ENCODE measurements at places on chromosomes 12 and 14.

GRCh38 chr14:20489093-20489994 is 16.0 kb upstream of the RNASE10 start:
- no peak for DNase-seq

DNA sequence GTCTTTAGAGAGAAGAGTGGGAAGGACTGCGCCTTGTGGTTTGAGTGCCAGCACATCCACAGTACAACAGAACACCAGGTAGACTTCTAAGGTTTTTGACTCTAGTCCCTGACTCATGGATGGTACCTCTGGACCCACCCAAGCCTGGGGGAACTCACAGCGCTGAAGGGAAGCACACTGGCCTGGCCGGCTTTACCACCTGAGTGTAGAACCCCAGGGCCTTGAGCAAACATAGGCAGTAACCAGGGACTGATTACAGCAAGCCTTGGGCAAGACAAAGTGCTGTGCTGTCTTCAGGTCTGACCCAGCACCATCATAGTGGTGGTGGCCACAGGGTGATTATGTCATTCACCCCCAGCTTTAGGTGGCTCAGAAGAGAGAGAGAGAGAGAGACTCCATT is 17.2 kb downstream of the EML5 start:
- no peak for DNase-seq

- no peak for DNase-seq
These were observed 8.6 kb downstream of the GIT2 start for GRCh38 chr12:109987615-109988014.

DNA sequence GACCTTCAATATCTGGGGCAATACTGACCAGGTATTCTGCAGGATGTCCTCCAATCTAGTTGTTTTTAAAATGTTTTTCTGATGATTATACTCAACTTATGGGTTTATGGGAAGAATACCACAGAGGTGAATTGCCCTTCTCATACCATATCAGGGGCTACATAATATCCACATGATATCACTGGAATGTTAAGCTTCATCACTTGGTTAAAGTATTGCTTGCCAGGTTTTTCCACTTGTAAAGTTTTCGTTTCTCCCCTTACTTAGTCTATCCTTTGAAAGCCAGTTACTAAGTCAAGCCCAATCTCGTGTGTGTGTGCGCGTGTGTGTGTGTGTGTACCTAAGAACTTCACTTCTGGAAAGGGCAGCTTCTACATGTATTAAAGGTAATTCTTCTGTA is 980.9 kb upstream of the FBXO33 start:
- no peak for DNase-seq

DNA sequence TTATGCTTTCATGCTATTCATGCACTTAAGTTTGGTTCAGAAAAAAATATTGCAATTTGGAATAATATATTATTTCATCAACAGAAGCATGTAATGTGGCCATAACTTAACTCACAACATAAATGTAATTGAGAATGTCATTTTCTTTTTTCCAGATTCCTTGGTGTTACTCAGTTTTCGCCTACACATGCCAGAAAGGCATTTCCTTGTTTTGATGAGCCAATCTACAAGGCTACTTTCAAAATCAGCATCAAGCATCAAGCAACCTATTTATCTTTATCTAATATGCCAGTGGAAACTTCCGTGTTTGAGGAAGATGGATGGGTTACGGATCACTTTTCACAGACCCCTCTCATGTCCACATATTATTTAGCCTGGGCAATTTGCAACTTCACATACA is 14.4 kb downstream of the TRHDE start:
- no peak for DNase-seq

- no peak for DNase-seq
These were observed 165.7 kb downstream of the CAND1 start for GRCh38 chr12:67434671-67435370.

DNA sequence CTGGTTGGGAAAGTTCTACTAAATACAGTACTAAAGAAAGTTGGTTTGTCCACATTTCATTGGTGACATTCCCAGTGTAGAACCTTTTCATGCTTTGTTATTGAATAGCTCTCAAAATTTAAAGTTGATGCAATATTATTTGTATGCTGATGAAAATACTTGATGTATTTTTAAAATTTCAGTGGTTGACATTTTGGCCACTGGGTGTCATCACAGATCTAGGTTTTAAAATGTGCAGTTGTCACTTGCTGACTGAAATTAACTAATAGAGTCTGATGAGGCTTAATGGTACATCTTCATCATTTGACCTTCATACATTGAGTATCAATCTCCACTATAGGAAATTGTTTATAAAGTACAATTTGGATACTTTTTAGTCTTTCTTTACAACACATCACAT is 37.1 kb downstream of the CMAS start:
- peak; percentile 45 for DNase-seq
